ENCODE measurements at places on chromosomes 7 and 10. TPM values are rescaled to one million over a fixed set of nuclear protein-coding genes. Genes with fewer than 3 reads are reported as not detected.

DNA sequence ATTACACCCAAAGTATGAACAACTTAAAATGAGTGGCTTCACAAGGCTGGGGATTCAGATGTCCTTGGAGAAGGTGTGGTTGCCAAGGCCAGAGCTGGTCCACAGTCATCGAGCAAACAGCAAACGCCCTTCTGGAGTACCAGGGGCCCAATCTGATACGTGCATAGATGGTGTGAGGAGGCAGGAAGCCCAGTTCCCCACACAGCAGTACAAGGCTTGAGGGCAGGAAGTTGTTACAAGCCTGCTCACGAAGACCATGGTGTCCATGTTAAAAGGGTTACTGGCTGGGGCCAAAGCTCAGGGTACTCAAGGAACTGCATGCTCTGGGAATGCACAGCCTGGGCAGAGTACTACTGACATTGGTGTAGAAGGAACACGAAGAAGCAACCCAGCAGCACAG is 4.6 kb upstream of the ANKRD26 start:
- DNase-seq, result no peak

- no peak for DNase-seq
Observed at GRCh38 chr10:3085785-3086567, 18.6 kb downstream of the PFKP start.

DNA sequence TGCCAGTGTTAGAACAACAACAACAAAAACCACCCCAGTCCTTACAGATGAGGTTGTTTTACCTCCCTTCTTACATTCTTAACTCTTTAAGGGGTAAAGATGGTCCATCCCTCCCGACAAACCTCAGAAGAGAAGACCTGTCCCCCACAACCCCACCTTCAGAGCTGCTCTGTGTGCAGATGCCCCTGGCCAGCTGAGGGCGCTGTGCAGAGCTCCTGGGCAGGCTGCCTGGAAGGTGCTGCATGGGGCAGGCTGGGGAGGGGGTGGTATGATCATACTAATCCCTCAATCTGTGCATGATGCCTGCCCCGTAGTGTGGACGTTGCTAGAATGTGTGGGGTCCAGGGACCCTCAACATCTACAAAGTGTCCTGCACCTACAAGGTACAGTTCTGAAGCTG is 387.1 kb downstream of the INHBA start:
- DNase-seq, result no peak

The FGL2 gene
- 45.5 TPM for total RNA-seq

GRCh38 chr10:94602729-94603515 is 57.3 kb downstream of the HELLS start:
- DNase-seq, result peak; percentile 2

The PTPN12 gene
- 148 TPM for total RNA-seq

GRCh38 chr7:74355091-74355490 is 65.9 kb downstream of the CLIP2 start:
- no peak for DNase-seq

The KEL gene
- total RNA-seq, result not detected

GRCh38 chr10:62972103-62972502 is 155.9 kb upstream of the EGR2 start:
- peak; percentile 3 for DNase-seq
